ENCODE measurements at places on chromosomes 5 and 9. TPM values are rescaled to one million over a fixed set of nuclear protein-coding genes. Genes with fewer than 3 reads are reported as not detected.

MPDZ gene
- total RNA-seq, result not detected

FAM221B gene
- total RNA-seq, result not detected

LRRC19 gene
- total RNA-seq, result not detected

ACOT12 gene
- not detected for total RNA-seq

DMRTA1 gene
- not detected for total RNA-seq

C1QTNF3 gene
- total RNA-seq, result 1.4 TPM

INSL6 gene
- total RNA-seq, result not detected

PCDHGB4 gene
- total RNA-seq, result 0.13 TPM

DNA sequence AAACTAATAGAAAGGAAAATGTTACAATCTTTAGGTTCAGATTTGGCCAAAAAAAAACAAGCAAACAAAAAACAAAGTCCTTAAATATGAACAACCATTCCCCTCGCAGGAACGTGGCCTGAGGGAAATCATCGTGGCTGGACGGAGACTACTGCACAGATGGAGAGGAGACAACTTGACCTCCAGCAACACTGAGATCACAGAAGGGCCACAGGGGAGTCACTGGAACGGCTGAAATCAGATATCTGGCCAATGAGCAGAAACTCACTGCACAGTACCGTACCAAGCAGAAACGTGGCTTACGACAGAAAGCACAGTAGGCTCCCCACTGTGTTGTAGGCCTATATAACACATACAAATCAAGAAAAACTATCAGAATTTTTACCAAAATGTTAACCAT lies 27.7 kb downstream of the CAMSAP1 start:
- no peak overlapping the region for H3K4me3 ChIP-seq
- H3K27ac ChIP-seq, result no peak overlapping the region
- H3K36me3 ChIP-seq, result no peaks in the 10 kb centered on the region

DNA sequence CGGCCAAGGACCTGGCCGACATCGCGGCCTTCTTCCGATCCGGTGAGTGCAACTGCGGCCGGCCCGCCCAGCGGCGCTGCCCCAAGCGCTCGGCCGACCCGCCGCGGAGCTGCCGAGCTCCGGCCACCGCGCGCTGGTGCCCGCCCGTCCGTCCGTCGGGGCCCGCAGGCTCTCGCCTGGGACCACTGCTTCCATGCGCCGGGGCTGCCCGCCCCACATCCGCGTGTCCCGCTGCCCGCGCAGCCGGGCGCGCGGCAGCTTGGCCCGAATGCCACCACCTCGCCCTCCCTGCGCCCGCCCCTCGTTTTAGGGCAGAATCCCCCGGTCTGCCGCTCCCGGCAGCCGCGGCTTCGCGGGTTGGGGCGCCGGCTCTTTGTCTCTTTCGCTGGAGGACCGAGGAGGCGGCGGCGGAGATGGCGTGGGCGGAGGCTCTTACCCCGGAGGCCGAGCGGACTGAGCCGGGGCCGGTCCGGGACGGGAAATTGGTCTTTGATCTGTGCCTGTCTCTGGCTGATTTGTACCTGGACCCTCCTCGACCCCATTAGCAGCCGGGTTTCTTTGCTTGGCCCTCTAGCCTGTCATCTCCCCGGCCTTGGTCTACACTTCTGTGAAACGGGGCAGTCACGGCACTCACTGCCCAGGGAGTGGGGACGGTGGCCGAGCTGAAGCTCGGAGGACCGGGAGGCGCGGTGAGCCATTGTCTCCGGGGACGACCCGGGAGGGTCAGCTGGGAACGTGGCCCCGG lies 871 bp downstream of the TRIO start:
- H3K27ac ChIP-seq, result no peak overlapping the region
- H3K4me3 ChIP-seq, result peak overlapping the region; percentile 49
- peaks cover 10% of the 10 kb centered on the region for H3K4me1 ChIP-seq
- no peak for DNase-seq
- no peaks in the 10 kb centered on the region for H3K36me3 ChIP-seq

- peaks cover 23% of the 10 kb centered on the region for H3K36me3 ChIP-seq
- DNase-seq, result no peak
- no peak overlapping the region for H3K27ac ChIP-seq
- peaks cover 64% of the 10 kb centered on the region for H3K4me1 ChIP-seq
- no peaks in the 10 kb centered on the region for H3K27me3 ChIP-seq
These were observed 12.1 kb downstream of the PIK3R1 start for GRCh38 chr5:68227532-68228160.

DNA sequence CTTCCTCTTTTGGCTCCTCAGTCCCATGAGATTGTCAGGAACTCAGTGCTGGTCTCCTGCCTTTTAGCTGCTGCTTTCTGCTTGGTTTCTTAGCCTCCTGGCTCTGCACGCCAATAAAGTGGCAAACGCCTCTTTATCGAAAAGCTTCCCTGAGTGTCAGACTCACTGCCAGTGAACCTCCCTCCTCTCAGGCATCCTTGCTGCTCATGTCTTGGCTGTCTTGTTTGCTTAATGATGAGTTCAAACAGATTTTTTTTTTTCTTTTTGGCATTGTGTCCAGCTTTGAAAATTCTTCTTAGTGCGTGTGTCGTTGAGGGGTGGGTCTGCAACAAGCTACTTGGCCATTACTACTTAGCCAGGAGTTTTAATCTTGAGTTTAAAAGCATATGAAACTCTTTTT lies 14.9 kb downstream of the RASGRF2 start:
- H3K27me3 ChIP-seq, result no peaks in the 10 kb centered on the region
- H3K4me3 ChIP-seq, result no peak overlapping the region
- H3K36me3 ChIP-seq, result no peaks in the 10 kb centered on the region
- peaks cover 44% of the 10 kb centered on the region for H3K4me1 ChIP-seq
- no peak overlapping the region for H3K27ac ChIP-seq

DNA sequence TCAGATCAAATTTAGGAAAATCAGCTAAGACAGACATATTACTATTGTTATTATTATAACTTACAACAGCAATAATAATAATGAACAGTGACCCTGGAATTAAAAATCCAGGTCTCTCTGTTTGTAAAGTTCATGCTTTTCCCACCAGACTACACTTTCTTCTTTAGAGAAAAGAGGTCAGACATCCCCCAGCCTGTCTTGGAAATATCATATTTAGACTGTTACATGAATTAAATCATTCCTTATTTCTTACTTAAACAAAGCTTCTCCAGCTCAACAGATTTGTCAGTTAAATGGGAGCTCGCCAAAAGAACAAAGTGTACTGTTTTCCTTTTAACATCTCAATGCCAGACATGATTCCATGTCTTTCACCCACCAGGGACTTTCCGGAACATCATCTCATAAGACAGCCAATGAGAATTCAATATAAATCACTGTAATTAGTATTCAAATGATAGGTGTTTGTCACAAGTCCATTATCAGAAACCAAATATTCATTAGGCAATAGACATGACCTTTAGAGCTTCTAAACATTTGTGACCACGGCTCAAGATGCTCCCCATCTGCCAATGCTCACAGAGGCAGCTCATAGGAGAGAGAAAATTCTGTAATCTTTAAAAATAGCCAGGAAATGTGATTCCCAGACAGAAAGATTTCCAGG lies 351.9 kb downstream of the ENC1 start:
- no peaks in the 10 kb centered on the region for H3K36me3 ChIP-seq
- H3K27ac ChIP-seq, result no peak overlapping the region
- H3K4me3 ChIP-seq, result no peak overlapping the region
- DNase-seq, result no peak
- no peaks in the 10 kb centered on the region for H3K4me1 ChIP-seq
- H3K27me3 ChIP-seq, result no peaks in the 10 kb centered on the region

GRCh38 chr5:138900281-138900965 lies 25.3 kb upstream of the LRRTM2 start:
- H3K27ac ChIP-seq, result no peak overlapping the region
- DNase-seq, result no peak
- no peak overlapping the region for H3K4me3 ChIP-seq
- no peaks in the 10 kb centered on the region for H3K27me3 ChIP-seq
- H3K36me3 ChIP-seq, result no peaks in the 10 kb centered on the region
- no peaks in the 10 kb centered on the region for H3K4me1 ChIP-seq

- no peaks in the 10 kb centered on the region for H3K36me3 ChIP-seq
- H3K4me3 ChIP-seq, result no peak overlapping the region
- DNase-seq, result no peak
- H3K27me3 ChIP-seq, result no peaks in the 10 kb centered on the region
These were observed 180.5 kb upstream of the DMAC1 start for GRCh38 chr9:7980041-7980440.

- H3K4me1 ChIP-seq, result peaks cover 9% of the 10 kb centered on the region
- H3K27ac ChIP-seq, result no peak overlapping the region
- H3K4me3 ChIP-seq, result peak overlapping the region; percentile 8
- H3K27me3 ChIP-seq, result peaks cover 23% of the 10 kb centered on the region
- H3K36me3 ChIP-seq, result no peaks in the 10 kb centered on the region
These were observed 674 bp downstream of the LHFPL2 start for GRCh38 chr5:78647838-78648358.

DNA sequence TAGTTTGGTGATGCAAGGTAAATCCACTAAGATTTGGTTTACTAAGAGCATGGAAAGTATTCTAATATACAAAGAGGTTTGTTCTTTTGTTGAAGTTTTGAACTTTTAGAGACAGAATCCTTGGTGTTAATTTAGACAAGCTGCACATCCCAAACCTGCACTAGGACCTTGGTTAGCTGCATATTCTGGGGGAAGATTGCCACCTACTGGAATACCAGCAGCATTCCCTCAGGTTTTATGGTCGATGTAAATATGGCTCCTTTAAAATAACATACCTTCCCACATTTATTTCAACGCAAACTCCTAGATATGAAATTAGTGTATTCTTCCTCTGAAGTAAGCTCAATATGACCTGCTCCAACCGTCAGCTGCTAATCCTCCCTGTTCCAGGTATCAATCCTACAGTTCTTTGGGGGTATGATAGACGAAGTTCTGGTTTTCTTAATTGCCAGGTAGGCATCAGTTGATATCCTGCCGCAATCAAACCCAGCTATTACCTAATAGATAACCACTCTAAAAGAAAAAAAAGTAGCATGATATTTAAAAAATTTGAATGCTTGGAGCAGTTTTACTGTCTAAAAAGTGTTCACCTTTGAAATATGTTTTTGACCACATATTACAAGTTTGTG lies 624.1 kb downstream of the ISL1 start:
- H3K36me3 ChIP-seq, result no peaks in the 10 kb centered on the region
- H3K4me1 ChIP-seq, result no peaks in the 10 kb centered on the region
- no peak overlapping the region for H3K27ac ChIP-seq
- no peaks in the 10 kb centered on the region for H3K27me3 ChIP-seq
- no peak for DNase-seq

DNA sequence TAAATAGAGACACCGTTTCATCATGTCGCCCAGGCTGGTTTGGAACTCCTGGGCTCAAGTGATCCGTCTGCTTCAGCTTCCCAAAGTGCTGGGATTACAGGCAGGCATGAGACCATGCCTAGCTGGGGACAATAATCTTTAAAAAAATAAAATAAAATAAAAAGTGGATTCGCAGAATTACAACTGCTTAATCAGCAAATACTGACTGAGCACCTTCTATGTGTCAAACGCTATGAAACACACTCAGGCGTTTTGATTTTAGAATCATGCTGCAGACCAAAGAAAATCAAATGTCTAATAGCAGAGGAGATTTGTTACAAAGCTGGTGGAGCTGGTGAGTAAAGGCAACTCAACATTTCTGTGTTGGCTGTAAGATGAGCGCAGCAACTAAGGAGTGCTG lies 22.7 kb upstream of the SH3RF2 start:
- no peaks in the 10 kb centered on the region for H3K36me3 ChIP-seq
- H3K27me3 ChIP-seq, result no peaks in the 10 kb centered on the region
- no peak for DNase-seq
- no peak overlapping the region for H3K27ac ChIP-seq
- no peaks in the 10 kb centered on the region for H3K4me1 ChIP-seq
- no peak overlapping the region for H3K4me3 ChIP-seq

GRCh38 chr9:110886832-110887231 lies 151.4 kb downstream of the LPAR1 start:
- no peak overlapping the region for H3K27ac ChIP-seq
- DNase-seq, result no peak
- H3K36me3 ChIP-seq, result no peaks in the 10 kb centered on the region
- H3K4me3 ChIP-seq, result no peak overlapping the region
- no peaks in the 10 kb centered on the region for H3K4me1 ChIP-seq

GRCh38 chr9:2725126-2725525 lies 7.8 kb downstream of the KCNV2 start:
- no peaks in the 10 kb centered on the region for H3K36me3 ChIP-seq
- H3K27ac ChIP-seq, result no peak overlapping the region
- no peak overlapping the region for H3K4me3 ChIP-seq
- H3K4me1 ChIP-seq, result no peaks in the 10 kb centered on the region
- no peaks in the 10 kb centered on the region for H3K27me3 ChIP-seq

- H3K36me3 ChIP-seq, result no peaks in the 10 kb centered on the region
- H3K27ac ChIP-seq, result no peak overlapping the region
- H3K27me3 ChIP-seq, result no peaks in the 10 kb centered on the region
- no peak overlapping the region for H3K4me3 ChIP-seq
- peak; percentile 42 for DNase-seq
- no peaks in the 10 kb centered on the region for H3K4me1 ChIP-seq
These were observed 10.3 kb upstream of the PCDHB1 start for GRCh38 chr5:141040771-141041426.

- no peaks in the 10 kb centered on the region for H3K27me3 ChIP-seq
- no peak overlapping the region for H3K27ac ChIP-seq
- H3K4me1 ChIP-seq, result no peaks in the 10 kb centered on the region
- no peaks in the 10 kb centered on the region for H3K36me3 ChIP-seq
- H3K4me3 ChIP-seq, result no peak overlapping the region
These were observed 194.9 kb downstream of the RFX3 start for GRCh38 chr9:3330792-3331420.

DNA sequence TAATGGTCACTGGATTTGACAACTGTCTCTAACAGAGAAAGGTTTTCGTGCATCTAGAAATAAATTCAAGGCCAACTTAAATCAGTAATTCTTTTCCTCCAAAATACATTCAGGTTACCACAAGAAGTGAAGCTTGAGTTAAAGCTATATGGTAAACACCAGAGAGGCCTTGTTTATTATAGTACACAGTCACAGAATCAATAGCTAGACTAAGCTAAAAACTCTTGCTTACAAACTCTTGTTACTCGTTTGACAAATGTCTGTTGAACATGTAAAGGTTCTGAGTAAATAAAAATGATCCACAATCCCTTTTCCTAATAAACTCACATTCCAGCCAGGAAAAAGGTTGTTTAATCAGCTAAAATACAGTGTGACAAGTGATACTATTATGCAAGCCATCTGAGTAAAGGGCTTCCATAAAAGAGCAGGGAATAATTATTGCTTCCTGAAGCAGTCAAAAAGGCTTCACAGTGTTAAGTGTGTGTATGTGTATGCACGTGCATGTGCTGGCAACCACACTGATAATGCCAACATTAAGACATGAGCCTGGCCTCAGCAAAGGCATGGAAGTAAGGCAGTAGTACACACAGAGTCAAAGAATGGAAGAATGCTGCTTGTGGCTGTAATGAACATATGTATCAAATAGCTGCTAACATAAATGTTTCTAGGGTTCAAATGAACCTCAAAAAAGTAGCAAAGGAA lies 12.8 kb downstream of the PTAR1 start:
- H3K27me3 ChIP-seq, result no peaks in the 10 kb centered on the region
- H3K27ac ChIP-seq, result no peak overlapping the region
- H3K4me3 ChIP-seq, result no peak overlapping the region
- peaks cover 10% of the 10 kb centered on the region for H3K36me3 ChIP-seq

- H3K36me3 ChIP-seq, result peaks cover 39% of the 10 kb centered on the region
- DNase-seq, result no peak
- H3K27ac ChIP-seq, result no peak overlapping the region
- H3K4me1 ChIP-seq, result no peaks in the 10 kb centered on the region
- no peaks in the 10 kb centered on the region for H3K27me3 ChIP-seq
- no peak overlapping the region for H3K4me3 ChIP-seq
These were observed 20.1 kb downstream of the TMEM268 start for GRCh38 chr9:114631166-114631565.

Measured in CD8-positive, alpha-beta memory T cell (primary cell).